ENCODE measurements at places on chromosomes 6 and 20.

DNA sequence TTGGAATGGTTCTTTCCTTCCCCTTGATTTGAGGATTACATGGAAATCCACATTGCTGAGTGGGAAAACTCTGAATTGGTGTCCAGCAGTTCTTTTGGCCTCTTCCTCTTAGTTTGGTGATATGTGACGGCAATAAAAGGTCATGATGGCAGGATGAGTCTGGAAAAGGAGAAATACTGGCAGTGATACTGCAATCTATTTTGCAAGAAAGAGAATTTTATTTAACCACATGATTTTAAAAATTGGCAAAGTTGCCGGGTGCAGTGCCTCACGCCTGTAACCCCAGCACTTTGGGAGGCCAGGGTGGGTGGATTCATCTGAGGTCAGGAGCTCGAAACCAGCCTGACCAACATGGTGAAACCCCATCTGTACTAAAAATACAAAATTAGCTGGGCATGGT lies 73.1 kb downstream of the ADTRP start:
- no peak for DNase-seq

- no peak for DNase-seq
Observed at GRCh38 chr6:140846503-140847261, 1286.0 kb upstream of the GJE1 start.

DNA sequence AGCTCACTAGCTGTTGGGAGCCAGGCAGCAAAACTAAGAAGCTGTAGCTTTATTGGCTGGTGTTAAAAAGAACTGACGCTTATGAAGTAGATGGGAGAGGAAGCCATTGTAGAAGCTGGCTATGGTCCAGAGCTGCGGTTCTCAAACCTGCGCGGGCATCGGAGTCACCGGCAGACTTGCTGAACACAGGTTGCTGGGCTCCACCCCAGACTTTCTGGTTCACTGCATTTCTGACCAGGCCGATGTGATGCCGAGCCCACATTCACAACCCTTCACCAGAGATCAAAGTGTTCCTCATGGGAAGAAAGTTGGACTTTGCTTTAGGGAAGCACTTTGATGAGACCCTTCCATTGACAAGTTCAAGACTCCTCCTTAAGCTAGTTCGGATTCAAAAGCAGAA lies 231.6 kb downstream of the QKI start:
- no peak for DNase-seq

DNA sequence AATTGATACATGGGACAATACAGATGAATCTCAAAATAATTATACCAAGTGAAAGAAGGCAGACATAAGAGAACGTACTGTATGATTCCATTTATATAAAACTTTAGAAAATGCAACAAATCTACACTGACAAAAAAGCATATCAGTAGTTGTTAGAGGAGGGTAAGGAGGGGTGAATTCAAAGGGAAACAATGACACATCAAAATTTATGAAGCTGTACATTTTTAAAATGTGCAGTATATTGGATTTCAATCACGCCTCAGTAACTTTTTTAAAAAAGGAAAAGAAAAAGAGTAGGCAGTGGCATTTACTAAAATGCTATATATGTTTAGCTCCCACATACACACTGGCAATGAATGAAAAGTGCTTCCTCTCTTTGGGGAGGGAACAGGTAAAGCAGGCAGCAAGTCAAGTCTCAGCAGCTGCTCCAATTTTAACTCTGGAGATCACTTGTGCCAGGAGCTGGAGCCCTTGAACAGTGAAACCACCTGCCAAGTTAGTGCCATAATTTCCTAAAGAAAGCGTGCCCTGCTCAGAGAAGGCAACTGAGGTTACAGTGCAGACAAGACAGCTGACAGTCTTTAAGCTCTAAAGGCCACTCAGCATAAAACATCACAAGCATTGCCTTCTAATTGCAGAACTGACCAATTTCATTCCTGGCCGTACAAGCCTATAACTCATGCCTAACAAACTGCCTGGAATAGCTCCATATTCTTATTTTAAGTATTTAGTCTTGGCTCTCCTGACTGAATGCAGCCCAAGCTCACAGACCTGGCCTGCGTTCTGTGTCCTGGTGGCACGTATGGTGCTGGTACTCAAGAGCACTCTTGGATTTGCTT lies 10.9 kb downstream of the FKBP1A start:
- no peak for DNase-seq

DNA sequence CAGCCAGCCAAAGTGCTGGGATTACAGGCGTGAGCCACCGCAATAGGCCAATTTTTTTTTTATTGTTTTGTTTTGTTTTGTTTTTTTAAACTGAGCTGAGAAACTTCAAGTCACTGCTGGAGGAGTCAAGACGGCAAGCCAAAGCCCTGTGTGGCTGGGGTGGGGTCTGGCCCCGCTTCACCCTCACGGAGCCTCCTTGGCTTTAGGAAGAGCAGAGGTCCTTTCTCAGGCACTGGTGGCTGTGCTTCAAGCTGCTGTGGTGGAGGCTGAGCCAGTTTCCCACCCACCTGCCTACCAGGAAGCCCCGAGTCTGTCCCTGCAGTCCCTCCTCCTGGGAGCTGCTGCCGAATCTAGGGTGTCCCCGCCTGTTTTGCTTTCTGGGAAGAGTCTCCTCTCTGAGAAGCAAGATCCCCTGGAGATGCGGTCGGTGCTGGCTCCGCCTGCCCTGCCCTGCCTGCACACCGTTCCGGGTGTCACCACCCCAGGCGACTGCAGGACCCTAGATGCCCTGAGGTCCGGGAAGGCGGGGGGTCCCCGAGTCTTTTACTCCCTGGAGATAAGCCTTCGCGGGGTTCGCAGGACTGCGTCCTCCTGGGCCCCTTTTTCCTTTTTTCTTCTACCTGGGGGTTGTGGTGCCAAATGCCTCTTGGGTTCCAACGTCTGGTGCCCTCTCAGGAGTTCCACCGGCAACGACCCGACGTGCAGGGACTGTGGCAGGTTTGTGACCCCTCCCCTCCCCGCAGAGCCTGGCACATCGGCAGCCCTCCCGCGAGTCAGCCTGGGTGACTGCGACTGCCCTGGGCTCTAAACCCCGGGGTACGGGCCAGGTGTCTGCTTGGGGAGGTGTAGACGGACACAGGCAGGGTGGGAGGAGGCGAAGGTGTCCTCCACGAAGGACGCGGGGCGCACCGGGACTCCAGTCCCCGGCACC lies 100.7 kb downstream of the TAF4 start:
- no peak for DNase-seq

- no peak for DNase-seq
Observed at GRCh38 chr20:23298155-23298554, 52.4 kb upstream of the NXT1 start.

DNA sequence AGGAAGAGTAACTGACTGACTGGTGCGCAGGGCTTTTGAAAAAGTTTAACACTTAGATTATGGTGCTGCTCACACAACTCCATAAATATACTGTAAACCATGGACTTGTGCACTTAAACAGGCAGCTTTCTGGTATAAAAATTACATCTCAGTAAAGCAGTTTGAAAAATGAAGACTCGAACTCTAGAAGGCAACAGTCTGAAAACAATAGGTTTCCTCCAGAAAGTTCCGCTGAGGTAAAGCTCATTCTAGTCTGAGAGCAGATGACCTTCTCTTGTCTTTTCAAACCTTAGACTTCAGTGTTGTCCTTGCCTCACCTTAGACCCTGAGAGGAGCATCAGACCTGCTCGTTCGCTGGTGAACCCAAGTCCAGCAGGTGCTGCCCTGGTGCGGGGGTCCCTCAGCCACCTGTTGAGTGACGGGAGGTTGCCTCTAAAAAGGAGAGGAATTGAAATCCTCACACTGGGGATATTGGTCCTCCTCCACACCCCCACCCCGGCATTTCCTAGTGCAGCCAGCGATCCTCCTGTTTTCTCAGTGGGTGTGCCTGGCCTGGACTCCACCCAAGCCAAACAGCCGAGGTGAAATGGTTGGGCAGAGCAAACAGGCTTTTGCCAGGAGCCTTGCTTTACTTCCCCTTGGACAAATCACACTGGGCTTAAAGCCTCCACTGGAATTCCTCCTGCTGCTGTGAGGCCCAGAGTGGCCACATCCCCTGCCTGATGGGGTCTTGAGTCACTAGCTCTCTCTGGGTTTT lies 14.7 kb upstream of the PYGB start:
- no peak for DNase-seq

DNA sequence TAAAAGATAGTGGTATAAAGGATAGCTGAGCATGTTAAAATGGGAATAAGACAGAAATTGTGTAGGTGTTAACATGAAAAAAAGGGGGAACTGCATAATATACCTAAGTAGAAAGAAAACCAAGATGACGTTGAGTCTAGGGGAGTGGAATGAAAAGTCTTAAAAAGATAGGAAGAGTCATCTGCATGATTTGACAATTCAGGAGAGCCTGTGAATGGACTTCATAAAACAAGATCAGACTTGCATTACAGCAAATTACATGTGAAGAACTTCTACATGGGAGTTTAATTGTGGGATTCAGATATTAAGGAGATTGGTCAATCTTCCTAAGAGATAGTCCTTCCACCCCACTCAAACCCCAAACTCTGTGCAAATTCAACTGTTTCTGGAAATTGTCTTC lies 85.5 kb downstream of the WASF1 start:
- DNase-seq: no peak

- no peak for DNase-seq
Observed at GRCh38 chr20:57287007-57287880, 20.8 kb upstream of the BMP7 start.

- peak; percentile 73 for DNase-seq
Observed at GRCh38 chr20:46307139-46307998, 929 bp downstream of the CDH22 start.

DNA sequence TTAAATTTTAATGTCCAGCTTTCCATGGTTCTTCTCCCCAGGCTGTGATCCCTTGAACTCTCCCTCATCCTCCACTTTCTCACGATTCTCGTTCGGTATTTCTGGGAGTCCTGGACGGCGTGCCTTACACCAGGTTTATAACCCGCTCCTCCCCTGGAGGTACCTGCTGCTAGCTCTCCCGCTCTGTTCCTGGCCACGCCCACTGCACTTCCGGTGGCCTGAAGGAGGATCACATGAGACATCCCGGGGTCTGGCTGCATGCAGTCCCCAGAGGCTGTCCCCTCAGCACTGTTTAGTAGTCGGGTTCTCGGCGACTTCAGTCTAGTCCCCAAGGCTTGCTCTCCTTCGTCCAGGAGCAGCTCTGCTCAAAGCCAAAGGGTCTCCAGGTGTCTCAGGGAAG lies 28.4 kb upstream of the GCLC start:
- DNase-seq: no peak

GRCh38 chr20:22823119-22823518 lies 212.0 kb upstream of the SSTR4 start:
- no peak for DNase-seq

DNA sequence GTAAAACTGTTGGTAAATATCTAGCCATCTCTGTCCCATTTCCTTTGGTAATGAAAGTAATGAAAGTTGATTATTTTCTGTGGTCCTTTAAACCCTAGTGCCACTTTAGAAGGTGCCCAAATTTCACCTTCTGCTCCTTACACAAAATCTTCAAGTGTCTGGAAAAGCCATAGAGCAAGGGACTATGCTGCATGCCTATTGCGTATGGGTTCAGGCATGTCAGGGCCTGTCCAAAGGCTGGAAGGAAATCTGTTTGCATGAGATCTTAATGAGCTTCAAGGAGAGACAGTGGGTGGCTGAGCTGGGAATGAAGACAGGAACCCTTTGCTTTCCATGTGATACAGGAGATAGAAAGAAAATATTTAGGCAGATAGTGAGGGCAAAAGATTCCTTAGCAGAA lies 66.6 kb upstream of the CCN6 start:
- DNase-seq: no peak

- DNase-seq: no peak
Observed at GRCh38 chr20:25089096-25089495, 7.2 kb upstream of the VSX1 start.

GRCh38 chr20:35002426-35003210 lies 47.0 kb downstream of the MYH7B start:
- DNase-seq: no peak

- DNase-seq: no peak
Observed at GRCh38 chr6:134910593-134910935, 39.3 kb downstream of the ALDH8A1 start.

- DNase-seq: no peak
Observed at GRCh38 chr6:111857674-111858337, 15.4 kb downstream of the FYN start.

GRCh38 chr6:122553697-122554096 lies 56.5 kb upstream of the PKIB start:
- no peak for DNase-seq

- no peak for DNase-seq
Observed at GRCh38 chr6:79034865-79035264, 43.2 kb downstream of the PHIP start.

DNA sequence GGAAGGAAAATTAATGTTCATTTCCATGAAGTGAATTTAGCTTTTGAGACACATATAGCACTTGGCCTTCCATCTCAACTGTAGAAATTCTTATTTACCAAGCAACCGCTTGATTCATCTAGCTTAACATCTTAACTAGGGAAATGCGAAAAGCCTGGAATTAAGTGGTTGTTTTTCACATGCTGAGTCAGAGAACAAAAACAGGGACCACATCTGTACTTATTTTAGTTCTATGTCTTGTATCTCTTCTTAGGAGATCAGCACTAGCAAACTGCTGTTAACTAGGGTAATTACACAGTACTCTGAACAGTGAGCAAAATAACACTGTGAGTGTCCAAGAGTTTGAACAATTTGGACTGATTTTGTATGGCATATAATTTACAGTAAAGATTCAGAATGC lies 590.9 kb upstream of the NRSN1 start:
- no peak for DNase-seq

- DNase-seq: no peak
Observed at GRCh38 chr6:13372688-13373487, 44.6 kb upstream of the TBC1D7 start.

DNA sequence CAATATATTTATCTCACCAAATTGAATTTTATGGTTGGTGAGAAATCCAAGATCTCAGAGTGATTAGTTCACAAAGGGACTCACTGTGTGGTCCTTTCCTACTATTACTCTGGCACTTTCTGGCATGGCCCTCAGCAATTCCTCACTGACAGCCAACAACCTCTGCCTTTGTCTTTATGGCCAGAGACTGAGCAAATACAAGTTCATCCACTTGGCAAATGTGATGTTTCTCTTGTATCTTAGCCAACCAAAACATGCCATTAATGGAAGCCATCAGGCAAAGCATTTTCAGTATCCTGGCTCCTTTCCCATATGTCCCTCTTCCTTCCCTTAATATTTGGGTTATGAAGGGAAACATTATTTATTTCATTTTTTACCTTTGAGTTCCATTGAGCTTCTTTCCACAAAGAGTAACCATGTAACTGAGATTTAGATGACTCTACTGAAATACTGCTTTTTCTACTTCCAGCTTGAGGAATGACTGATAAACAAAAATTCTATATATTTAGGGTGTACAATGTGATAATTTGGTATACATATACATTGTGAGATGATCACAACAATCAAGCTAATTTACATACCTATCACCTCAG lies 30.8 kb upstream of the SMLR1 start:
- no peak for DNase-seq

GRCh38 chr6:18441251-18441979 lies 54.3 kb downstream of the RNF144B start:
- no peak for DNase-seq

DNA sequence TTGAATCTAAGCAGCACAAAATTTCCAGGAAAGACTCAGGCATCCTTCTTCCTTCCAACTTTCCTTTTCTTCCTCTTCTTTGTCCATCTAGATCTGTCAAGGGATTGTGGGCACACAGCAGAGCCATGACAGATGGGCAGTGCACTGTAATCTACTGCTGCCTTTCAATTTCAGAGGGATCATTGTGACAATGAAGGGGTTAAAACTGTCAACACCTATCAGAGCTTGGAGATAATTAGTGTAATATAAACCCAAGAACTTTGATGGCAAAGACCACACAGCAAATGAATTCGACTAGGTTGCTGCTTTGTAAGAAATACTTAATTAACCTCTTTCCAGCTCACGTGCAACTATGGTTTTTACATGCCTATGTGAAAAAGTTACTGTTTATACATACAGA lies 55.0 kb downstream of the SAMD5 start:
- DNase-seq: no peak

GRCh38 chr20:39059036-39059435 lies 96.9 kb downstream of the DHX35 start:
- DNase-seq: no peak
